Activated T-cell treated with anti-CD3 and anti-CD28 coated beads for 24 hours (primary cell): ENCODE measurements at places on chromosomes 3 and 15.

DNA sequence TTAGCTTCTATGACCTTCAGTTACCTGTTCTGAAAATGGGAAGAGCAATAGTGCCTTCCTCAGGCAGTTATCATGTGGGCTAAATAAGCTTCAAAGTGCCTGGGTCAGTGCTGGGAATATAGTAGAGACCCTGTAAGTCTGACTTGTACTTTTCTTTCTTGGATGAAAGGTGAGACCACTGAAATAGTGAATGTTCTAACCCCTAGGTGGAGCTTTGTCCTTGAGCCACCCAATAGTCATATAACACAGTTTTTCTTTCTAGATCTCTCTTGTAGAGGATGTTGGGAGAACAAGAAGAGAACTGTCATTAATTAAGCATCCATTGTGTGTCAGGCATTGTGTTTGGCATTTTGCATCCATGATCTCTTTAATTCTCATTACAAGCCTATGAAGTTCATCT lies 13.0 kb upstream of the BFSP2 start:
- no peak for DNase-seq

DNA sequence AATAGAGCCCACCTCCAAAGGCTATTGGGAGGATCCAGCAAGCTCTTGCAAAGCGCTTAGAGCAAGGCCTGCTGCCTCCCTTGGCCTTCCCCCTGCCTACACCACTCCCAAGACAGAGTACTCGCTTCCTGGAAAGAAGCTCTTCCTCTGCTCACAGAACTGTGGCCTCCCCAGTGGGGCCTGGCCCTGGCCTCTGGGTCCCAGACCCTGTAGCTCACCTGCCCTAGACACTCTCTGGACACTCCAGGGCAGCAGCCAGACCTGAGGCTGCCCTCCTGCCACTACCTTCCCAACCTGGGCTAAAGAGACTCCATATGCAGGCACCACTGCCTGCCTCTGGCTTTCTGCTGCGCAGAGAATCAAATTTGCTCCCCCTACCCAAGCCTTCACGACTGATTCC lies 49.9 kb downstream of the GRIP2 start:
- no peak for DNase-seq

GRCh38 chr15:56346414-56346813 lies 18.8 kb upstream of the TEX9 start:
- no peak for DNase-seq

DNA sequence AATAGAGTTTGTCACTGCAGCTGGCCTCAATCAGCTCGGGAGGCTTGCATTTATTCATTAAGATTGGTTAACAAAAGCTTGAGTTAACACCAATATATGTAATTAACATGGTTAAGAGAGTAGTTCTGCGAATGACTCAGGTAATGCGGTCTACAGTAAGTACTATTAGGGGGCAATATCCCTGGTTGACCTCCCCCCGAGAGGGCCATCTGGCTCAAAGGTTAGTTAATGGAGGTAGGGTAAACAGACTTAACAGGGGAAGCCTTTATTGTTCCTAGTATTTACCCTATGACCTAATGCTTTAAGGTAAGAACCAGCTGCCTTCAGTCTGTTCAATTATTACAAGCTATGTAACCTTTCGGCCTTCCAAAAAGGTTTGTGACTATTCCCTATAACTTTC lies 403.3 kb upstream of the SGO1 start:
- DNase-seq, result no peak

DNA sequence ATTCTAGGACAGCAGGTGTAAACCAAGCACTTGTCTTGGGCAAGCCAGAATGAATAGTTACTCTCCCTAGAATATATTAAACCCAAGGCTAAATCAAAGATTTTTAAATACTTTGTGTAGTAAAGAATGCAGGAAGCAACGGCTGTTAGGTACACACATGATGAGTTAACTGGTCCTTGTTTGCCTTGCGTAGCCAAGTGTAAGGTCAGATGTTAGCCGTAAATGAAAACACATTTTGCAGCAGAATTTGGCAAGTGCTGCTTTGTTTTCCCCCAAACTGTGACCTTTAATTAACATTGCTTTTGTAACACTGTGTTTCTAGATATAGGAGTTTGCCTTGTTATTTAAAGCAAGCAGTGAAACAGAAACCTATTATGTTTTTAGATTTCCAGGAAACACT lies 368.7 kb downstream of the IL5RA start:
- DNase-seq, result no peak

DNA sequence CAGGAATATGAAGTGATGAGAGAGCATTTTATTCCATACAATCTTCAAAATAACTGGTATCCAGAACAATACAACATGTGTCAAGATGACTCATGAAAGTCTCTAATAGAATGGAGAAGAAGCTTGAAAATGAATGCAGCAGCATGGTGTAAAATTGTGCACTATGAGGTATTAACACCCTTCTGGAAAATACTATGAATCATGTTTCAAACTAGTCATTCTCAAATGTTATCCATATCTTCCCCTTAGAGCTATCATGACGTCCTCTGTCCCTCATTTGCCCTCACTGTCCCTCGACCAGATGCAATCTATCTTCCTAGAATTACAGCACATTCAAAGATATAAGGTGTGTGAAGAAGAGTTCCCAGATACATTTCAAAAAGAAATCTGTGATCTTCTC lies 198.2 kb downstream of the NECTIN3 start:
- no peak for DNase-seq
